Natural killer cell (primary cell): ENCODE measurements at places on chromosomes 1 and 21. TPM values are rescaled to one million over a fixed set of nuclear protein-coding genes. Genes with fewer than 3 reads are reported as not detected.

- no peak for DNase-seq
Observed at GRCh38 chr1:248783367-248783766, 27.8 kb upstream of the LYPD8 start.

GRCh38 chr1:6329851-6330250 lies 63.7 kb downstream of the ACOT7 start:
- DNase-seq = no peak

DNA sequence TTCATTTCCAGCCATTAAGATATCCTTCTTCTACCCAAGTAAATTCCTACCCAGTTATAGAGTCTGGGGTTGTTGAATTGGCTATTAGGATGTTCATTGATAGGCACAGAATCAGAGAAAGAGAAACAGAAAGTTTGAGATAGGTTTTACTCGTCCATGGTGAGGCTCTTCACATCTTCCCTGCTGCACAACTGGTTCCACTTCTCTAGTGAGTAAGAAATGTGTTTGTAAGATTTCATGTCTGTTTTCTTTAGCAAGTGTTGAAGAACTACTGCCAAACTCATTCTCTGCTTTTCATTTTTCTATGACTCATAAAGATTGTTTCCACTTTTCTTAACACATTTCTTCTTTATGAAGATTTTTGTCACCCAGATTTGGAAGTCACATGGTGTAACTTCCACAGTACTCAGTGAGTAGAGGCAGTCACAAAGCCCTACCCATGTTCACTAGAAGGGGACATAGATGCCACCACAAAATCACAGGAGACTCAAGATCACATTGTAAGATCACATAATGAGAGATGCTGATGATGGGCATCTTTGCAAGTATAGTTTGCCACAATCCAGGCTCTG lies 152.3 kb downstream of the SNX7 start:
- no peak for DNase-seq

DNA sequence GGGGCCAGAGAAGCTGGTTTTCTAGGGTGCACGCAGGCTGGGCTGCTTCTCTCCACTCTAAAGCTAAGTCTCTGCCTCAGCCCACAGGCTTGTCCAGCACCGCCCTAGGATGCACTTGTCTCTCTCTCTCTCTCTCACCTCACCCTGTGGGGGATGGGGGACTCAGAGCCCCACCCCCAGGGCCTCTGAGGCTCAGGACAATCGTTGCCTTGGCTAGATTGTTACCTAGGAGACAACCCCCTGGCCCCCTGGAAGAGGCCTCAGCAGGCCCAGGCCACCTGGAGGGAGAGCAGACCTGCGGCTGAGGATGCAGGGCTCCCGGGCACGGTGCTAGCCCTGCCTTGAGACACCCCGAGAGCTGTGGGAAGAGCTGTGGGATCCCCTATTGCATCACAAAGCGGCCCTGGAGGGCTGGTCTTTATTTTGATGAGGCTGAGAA lies at the start of gene ACTRT2:
TSS of gene ACTRT2 (plus strand) at position 235 of the 439 bp plus-strand sequence. CDS start 220 bp downstream, outside the sequence.
- DNase-seq = no peak

GRCh38 chr1:195550071-195550862 lies 1058.0 kb downstream of the KCNT2 start:
- DNase-seq = no peak

- no peak for DNase-seq
Observed at GRCh38 chr1:172870901-172871606, 179.7 kb downstream of the TNFSF18 start.

DNA sequence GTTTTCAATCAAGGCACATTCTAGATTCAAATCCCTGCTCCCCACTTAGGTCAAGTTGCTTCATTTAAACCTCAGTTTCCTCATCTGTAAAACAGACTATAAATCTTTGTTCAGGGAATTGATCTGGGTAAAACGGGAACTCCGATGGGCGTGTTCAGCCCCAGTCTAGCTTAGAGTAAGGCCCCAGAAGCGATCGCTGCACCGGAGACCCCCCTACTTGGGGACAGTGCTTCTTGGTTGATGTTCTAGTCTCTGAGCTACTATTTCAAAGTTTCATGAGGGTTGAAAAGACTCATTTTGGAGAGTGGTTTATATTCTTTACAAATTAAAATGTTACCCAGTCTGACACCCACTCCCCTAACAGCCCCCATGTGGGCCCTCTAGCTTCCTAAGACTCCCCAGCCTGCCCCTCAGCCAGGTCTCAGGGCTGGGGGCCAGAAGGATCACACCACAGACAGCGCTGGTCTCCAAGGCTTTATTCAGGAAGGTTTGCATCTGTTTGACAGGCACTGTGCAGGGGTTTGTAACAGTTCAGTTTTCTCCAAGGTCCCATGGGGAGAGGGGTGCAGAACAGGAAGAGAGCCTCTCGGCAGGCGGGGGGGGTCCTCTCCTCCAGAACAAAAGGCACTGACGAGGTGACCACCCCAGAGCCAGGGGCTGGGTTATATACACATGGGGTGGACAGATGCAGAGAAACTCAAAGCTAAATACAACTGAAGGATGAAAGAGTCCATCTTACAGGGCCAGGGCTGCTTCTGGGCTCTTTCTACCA lies 82.9 kb downstream of the STUM start:
- DNase-seq = no peak

GRCh38 chr1:14259191-14259757 lies 339.2 kb upstream of the KAZN start:
- DNase-seq = no peak

GRCh38 chr1:29249170-29249691 lies 12.9 kb downstream of the PTPRU start:
- DNase-seq = no peak

DNA sequence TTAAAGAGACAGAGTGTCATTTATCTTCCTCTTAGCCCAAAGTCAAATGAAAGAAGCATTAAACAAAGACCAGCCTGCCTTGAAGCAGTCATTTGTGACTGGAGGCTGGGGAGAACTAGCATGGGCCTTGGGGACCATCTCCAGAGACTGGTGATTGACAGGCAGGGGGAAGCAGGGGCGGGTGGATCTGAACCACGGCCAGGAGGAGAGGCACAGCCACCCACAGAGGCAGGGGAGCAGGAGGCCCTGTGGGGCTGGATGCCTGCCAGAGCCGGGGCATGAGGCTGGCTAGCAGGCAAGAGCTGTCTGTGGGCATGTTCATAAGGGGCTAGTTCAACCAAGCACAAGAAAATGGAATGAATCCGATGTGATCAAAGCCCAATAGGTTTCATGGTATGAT lies 73.9 kb downstream of the PLXNA2 start:
- DNase-seq = no peak

GRCh38 chr1:113459279-113459678 lies 69.0 kb downstream of the MAGI3 start:
- DNase-seq = no peak

GRCh38 chr21:34567604-34568155 lies 47.2 kb downstream of the RCAN1 start:
- DNase-seq = no peak

- DNase-seq = peak; percentile 83
Observed at GRCh38 chr1:975896-976683, 5.8 kb downstream of the PERM1 start.

- peak; percentile 16 for DNase-seq
Observed at GRCh38 chr1:89631816-89632656, 884 bp upstream of the LRRC8C start.

DNA sequence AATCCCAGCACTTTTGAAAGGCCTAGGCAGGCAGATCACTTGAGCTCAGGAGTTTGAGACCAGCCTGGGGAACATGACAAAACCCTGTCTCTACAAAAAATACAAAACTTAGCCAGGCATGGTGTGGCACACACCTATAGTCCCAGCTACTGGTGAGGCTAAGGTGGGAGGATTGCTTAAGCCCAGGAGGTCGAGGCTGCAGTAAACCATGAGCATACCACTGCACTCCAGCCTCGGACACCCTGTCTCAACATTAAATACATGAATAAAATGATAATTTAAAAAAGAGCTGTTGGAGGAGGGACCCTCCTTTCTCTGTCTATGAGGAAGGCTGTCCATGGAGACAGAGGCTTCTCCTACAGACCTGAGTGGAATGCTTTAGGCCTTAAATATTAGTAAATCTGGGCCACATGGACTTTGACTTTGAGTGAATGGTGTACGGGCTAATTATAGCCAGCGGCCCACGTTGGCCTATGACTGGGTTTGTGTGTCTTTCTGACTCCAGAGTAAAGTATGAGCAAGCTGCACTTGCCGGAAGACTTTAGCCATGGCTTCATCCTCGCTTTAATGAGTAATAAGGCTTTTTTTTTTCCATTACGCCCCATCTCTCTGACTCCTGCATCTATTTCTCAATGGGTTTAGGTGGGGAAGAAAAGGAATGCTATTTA lies 21.3 kb downstream of the RAB3B start:
- no peak for DNase-seq

DNA sequence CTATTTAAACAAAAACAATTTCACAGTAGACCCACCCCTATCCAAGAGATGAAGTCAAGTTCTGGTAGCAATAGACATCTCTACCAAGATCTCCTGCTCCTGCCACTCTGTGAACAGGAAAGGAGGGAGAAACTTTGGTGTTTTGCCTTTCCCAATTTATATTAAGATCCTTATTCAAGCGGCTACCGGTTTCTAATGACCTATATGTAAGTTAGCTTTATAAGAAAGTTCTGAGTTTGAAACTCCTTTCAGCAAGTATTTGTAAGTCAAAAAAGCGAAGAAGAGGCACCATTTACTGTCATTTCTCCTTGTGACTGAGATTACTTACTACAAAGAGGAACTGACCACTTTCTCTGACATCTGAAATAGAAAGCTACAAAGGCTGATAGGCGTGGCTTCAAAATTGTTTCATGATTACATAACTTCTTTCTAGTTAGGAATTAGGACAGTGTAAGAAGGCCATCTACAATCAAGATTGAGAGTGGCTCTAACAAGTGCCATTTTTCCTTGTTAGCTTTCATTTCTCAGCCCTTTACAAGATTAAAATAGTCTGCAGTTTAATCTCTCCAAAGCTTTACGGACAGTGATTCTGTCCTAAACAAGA lies at the start of gene MNDA:
TSS of gene MNDA (plus strand) at position 448 of the 604 bp plus-strand sequence. CDS start 10,803 bp downstream, outside the sequence.
- DNase-seq = no peak

DNA sequence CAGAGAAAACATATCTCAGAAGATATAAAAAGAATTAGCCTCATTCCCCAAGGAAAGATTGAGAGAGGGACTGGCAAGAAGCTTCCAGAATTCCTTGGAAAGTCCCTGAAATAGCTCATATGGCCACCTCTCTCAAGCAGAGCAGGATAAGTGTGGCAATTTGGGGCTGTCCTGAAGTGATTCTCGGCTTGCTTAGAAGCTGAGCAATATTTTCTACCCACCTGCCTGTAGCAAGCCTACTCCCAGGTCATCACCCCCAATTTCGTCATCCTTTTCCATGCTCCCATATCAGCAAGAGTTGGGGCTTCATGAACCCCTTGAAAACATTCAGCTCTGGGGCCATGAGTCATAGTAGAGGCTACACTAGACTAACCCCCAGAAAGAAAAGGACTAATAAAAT lies 131.5 kb downstream of the PLPP3 start:
- DNase-seq = no peak

GRCh38 chr1:55718758-55719671 lies 503.9 kb upstream of the USP24 start:
- no peak for DNase-seq

- no peak for DNase-seq
Observed at GRCh38 chr21:38243732-38244406, 12.9 kb upstream of the KCNJ15 start.

DNA sequence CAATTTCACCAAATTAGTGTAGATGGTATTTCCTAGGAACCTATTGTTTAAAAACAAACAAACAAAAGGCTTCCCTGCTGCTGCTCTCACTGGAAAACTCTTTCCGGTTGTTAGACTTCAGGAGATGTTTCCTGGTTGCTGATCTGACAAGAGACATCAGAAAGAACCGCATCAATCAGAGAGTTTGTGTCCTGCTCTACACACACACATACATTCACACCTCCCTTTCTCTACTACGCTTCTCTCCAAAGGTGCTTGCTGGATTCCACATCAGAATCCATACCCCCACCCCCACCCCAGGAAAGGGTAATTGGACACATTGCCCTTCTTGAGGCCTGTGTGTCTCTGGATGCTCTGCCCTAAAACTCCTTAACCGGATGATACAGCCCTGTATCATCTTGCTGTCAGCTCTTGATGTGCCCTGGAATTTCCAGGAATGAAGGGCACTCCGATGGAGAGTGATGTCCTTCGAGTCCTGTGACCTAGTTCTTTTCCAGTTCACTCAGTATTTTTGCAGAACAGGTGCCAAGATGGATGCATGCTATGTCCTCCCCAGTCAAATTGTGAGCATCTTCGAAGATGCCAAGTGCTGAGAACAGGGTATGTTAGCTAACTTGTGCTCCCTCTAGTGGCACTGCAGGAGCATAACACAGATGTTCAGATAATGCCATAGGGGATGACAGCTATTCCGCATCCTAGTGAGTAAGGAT lies 113.7 kb upstream of the SLC35F3 start:
- DNase-seq = peak; percentile 73

GRCh38 chr1:226223157-226223785 lies at the start of gene MIXL1:
TSS of gene MIXL1 (plus strand) at chr1:226223664. CDS start at chr1:226223682, 18 bp downstream.
- DNase-seq = no peak

MARK1 gene
- total RNA-seq = not detected

MYCL gene
- total RNA-seq = 1.9 TPM

RCAN3 gene
- 4.5 TPM for total RNA-seq

ID3 gene
- 2.4 TPM for total RNA-seq

S100A7A gene
- not detected for total RNA-seq

DIO1 gene
- total RNA-seq = not detected

XCL1 gene
- total RNA-seq = 16.1 TPM

USH2A gene
- not detected for total RNA-seq

GON4L gene
- total RNA-seq = 127 TPM

CELA3B gene
- total RNA-seq = not detected

ARHGEF10L gene
- total RNA-seq = 0.94 TPM
